NCI-H1092 (cell line): ENCODE measurements at places on chromosomes 2 and 18.

GRCh38 chr2:218859556-218859987 is at the start of gene WNT6:
WNT6 (plus strand) TSS chr2:218859805; CDS start chr2:218860038, 233 bp downstream.
- no peak for DNase-seq

DNA sequence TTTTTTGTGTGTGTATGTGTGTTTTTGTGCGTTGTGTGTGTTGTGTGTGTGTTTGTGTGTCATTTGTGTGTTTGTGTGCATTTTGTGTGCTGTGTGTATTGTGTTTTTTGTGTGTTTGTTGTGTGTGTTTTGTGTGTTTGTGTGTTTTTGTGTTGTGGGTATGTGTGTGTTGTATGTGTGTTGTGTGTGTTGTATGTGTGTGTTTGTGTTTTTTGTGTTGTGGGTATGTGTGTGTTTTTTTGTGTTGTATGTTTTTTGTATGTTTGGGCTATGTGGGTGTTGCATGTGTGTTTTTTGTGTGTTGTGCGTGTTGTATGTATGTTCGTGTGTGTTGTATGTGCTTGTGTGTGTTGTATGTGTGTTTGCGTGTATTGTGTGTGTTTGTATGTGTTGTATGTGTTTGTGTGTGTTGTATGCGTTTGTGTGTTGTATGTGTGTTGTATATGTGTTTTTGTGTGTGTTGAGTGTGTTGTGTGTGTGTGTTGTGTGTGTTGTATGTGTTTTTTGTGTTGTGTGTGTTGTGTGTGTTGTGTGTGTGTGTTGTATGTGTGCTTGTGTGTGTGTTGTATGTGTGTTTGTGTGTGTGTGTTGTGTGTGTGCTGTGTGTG is 275.3 kb downstream of the HRH4 start:
- DNase-seq = no peak

- DNase-seq = no peak
Observed at GRCh38 chr2:176109192-176109901, 2.3 kb downstream of the HOXD11 start.

DNA sequence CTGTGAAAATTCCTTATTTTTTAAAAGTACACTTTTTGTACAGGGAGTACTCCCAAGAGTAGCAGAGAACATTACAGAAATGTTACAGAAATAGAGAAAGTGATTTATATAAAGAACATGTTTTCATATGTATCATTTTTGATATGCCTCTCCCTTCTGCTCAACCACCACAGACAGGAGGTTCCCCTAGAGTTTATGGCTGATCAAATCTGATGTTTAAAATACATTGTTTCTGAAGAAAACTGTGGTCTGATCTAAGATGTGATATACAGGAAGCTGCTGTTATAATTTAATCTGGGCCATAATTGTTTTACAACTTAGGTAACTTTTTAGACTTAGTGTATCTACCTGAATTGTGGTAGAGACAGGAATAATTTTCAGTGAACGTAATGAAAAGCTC is 37.0 kb downstream of the STAT4 start:
- DNase-seq = no peak

- DNase-seq = no peak
Observed at GRCh38 chr2:105410554-105410953, 11.7 kb upstream of the FHL2 start.

GRCh38 chr2:222753251-222753824 is 81.9 kb downstream of the MOGAT1 start:
- peak; percentile 82 for DNase-seq

- DNase-seq = no peak
Observed at GRCh38 chr2:222827417-222827816, 33.4 kb upstream of the ACSL3 start.

DNA sequence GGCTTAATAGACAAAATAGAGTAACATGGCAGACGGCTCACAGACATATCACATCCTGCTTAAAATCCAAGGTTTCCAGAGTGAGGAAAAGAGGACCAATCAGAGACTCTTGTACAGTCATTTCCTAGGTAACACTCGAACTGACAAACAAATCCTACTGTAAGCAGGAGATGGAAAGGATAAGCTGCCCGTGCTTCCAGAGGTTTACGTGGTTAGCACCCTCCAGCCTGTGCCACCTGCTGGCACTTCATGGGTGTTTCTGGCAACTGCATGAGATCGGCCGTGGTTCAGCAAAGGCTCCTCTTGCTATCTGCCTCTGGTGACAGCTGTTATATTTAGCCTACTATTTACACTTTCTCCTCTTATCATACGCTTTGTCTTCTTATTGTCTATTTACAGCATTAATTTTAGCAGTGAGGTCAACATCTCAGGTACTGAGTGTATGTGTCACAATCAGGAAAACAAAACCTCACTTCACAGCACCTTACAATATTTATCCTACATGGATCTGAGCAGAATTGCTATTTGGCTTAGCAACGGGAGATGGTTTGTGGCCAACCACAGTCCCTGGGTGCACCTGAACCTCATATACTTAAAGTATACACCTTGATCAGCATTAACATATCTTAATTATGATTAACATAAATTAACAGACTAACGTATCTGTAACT is 226.9 kb downstream of the TMEM163 start:
- peak; percentile 83 for DNase-seq

- DNase-seq = no peak
Observed at GRCh38 chr2:71704131-71704561, 250.8 kb downstream of the DYSF start.

- DNase-seq = no peak
Observed at GRCh38 chr18:3114451-3114850, 101.5 kb upstream of the LPIN2 start.

GRCh38 chr2:22450831-22451230 is 934.1 kb upstream of the KLHL29 start:
- DNase-seq = no peak

GRCh38 chr2:47404356-47404755 is 1.4 kb downstream of the MSH2 start:
- DNase-seq = no peak

DNA sequence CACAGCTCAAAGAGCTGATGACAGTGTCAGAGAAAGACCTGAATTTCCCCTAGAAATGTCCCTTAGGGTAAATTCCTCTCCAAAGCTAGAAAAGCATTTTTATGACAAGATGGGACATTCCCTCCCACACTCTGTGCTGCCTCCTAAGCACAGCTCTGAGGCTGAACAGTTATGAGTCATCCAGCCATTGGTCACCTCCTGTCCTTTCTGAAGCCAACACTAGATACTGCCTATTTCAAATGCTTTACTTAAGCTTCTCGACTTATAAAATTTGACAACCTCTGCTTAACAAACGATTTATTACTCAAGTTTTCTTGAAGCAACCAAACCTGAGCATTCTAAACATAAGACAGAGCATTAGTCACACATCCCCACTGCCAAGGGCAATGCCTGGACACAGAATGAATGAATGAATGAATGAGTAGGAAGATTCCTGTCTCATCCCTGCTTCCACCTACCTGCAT is 35.4 kb downstream of the B4GALT6 start:
- no peak for DNase-seq

- DNase-seq = no peak
Observed at GRCh38 chr2:124563426-124563825, 538.3 kb downstream of the CNTNAP5 start.

GRCh38 chr18:34978533-34978893 is 62.7 kb upstream of the MAPRE2 start:
- no peak for DNase-seq

- no peak for DNase-seq
Observed at GRCh38 chr2:146123256-146123655, 1603.3 kb upstream of the ZEB2 start.

GRCh38 chr2:94774851-94775250 is 96.4 kb upstream of the TEKT4 start:
- DNase-seq = no peak

DNA sequence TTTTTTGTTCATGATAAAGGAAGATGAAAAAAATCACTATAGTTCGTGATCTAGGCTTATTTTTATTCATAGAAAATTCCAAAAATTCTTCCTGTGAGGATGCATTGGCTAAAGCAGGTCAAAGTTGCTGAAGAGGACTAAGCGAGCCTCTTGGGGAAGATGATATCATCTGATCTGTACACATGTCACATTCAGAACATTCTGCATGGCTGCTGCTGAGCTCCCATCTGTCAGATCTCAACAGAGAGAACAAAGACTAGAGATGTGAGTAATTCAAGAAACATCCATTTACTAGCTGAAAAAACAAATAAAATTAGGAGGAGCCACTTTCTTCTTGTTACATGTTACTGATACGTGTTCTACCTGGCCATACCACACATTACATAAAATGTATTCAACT is 518.6 kb upstream of the FSIP2 start:
- no peak for DNase-seq

GRCh38 chr2:19887510-19887909 is 14.3 kb downstream of the TTC32 start:
- DNase-seq = no peak

DNA sequence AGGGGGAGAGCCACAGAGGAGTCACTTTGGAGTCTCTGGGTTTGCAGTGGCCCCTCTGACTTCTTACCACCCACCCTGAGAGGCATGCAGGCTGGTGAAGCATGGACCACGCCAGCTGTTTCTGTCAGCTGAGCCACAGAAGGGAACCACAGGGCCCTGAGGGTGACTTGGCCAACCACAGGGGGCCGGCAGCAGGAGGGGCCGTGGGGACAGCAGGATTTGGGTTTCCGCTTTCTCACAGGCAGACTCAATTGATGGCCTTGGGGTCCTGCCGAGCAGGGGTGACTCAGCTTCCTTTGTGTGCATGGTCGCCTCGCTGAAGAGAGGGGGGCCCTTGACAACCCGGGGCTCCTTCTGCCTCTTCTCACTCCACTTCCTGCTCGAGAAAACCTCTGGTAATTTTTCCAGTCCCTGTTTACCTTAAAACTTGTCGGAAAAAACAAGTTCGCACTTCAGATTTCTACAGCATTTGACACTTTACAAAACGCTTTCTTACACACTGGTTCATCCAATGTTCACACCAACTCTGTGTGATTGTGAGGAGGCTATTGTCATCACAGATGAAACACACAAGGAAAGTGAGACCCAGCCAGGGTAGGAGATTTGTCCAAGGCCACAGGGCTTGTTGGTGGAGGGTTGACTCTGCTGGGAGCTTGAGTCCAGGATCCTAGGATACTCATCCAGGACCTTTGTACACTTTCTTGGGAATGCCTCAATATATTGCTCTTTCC is 311.2 kb downstream of the LPIN1 start:
- DNase-seq = no peak

DNA sequence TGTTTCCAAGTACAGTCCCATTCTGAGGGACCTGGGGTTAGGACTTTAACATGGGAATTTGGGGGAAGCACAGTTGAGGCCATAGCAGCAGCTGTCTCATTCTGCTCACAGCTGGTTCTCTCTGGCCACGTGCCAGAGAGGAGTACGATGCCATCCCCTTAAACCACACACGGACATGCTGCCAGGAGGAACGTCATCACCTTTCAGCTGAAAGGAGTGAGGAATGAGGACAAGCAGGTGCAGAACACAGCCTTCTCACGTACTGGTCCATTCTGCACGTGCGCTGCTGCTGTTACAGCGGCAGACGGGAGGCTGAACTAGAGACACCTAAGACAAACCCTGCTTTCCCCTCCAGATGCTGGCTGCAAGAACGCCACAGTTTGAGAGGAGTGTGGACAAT is 33.5 kb downstream of the ODC1 start:
- peak; percentile 73 for DNase-seq

DNA sequence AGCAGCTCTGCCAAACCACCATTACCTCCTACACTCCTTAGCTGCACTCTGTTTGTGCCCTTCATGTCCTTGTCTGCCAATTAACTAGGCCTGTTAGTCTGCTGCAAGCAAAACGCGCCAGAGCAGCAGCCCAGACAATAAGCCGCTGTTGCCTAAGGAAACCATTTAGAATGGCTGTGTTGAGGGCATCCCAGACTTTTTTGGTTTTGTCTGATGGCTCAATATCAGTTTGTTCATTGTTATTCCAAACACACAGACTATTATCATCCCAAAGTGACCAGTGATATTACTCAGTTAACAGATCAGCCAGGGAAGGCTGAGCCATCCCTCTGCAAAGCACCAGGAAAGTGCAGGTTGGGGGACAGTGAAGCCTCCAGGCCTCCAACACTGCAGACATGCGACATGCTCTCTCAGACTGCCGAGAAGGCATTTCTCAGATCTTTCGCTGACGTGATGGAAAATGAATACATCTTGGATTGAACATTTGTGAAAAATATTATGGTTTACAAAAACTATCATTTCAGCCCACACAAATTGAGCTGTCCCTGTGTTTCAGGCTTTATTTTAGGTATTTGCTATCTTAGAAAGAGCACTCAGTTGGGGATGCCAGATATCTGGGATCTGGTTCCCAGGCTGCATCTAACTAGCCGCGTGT is 182.0 kb upstream of the HNRNPA3 start:
- DNase-seq = peak; percentile 23

GRCh38 chr2:119308793-119309330 is 57.8 kb downstream of the C2orf76 start:
- DNase-seq = no peak

DNA sequence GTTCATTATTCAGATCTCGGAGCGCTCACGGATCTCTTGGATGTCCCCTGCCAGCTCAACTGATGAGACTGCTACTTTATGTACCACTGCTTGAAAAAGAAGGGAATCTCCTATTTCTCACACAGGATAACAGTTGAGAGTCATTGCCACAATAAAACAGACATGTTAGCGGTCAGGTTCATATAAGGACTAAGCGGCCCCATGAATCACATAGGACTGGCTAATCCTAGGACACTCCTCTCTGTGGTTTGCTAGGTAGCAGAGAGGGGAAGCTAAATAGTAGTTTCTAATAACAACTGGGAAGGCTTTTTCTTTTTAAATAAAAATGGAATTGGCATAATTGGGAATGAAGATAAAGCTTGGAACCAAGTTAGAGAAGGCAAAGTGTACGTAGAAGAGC is 15.9 kb upstream of the TGFA start:
- no peak for DNase-seq

GRCh38 chr2:215425021-215425782 is 10.7 kb downstream of the FN1 start:
- no peak for DNase-seq

DNA sequence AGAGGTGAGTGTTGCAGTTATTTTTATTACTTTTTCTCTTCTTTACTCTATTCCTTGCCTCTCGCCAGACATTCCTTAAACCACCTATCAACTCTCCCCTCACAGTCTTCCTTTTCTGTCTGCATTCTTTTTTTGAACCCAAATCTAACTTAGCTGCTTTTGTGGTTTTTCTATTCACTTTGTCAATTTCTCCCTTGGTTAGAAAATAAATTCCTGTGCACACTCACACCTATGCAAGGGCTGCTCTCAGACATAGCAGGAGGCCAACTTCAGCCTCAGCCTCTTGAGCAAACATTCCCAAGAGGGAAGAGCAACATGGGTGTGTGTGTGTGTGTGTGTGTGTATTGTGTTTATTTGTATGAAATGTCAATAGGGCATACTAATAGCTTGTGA is 808.6 kb downstream of the RNF144A start:
- DNase-seq = no peak

DNA sequence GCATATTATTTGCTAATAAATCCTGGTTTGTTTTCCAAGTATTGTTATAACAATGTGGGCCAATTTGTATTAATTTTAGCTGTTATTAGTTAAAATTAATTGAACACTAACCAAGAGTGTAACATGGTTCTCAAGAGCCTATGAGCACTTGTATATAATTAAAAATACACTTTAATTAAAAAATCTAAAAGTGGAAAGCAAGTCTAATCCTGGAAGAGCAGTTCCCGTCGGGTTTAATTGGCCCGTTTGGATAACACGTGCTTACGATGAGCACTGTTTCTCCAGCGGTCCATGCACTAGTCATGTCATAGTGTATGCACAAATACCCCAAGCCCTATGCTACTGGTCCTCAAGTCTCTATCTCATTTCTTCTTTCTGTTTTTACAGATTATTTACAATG is 49.0 kb downstream of the DCDC2C start:
- no peak for DNase-seq

GRCh38 chr2:167271932-167272331 is 383.7 kb downstream of the XIRP2 start:
- DNase-seq = no peak
